ENCODE measurements at places on chromosomes 7 and 10. TPM values are rescaled to one million over a fixed set of nuclear protein-coding genes. Genes with fewer than 3 reads are reported as not detected.

C10orf143 gene
- total RNA-seq = 0.73 TPM

HK1 gene
- total RNA-seq = 95.0 TPM

VSTM4 gene
- 1.1 TPM for total RNA-seq

REPIN1 gene
- 80.1 TPM for total RNA-seq

- H3K4me1 ChIP-seq = no peaks in the 10 kb centered on the region
- no peaks in the 10 kb centered on the region for H3K36me3 ChIP-seq
- no peaks in the 10 kb centered on the region for H3K27me3 ChIP-seq
- DNase-seq = no peak
- H3K27ac ChIP-seq = no peak overlapping the region
Observed at GRCh38 chr7:36875794-36876193, 151.5 kb upstream of the AOAH start.

DNA sequence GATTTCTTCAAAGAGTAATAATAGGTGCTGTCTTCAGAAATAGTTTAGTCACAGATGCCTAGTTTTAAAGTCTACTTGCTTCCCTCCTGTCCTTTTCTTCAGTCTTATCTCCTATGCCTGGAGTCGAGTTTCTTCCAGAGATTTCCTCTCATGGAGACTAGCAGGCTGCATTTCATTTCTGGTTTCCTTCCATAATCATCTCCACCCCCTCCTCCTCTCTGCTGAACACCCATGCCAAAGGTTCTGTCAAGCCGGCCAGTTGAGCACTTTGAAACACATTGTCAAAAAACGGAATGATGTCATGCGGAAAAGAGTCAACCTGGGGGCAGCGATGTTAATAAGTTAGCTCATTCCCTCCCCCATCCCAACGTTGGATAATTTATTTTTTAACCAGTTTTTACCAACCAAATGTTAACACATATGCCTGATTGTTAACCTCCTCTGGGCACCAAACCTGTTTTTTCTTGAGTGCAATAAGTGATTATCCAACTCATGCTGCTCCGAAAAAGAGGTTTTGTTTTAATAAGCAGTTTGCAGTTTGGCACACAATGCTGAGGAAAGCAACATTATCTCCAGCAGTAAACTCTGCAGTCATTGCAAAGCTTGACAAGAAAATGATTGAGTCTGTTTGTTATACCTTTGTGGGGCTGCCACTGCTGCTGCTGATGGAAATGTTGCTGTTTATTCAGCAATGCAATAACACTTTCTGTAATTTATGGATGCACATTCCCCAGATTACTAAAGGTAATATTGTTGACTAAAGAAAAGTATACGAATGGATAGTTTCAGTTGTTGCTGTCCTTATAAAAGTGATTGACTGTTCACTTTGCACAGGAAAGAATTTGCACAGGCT, 161.6 kb downstream of the LRMDA start:
- H3K36me3 ChIP-seq = no peaks in the 10 kb centered on the region
- no peak overlapping the region for H3K27ac ChIP-seq
- H3K27me3 ChIP-seq = peaks cover 17% of the 10 kb centered on the region
- no peaks in the 10 kb centered on the region for H3K4me1 ChIP-seq
- no peak for DNase-seq
- H3K4me3 ChIP-seq = no peak overlapping the region

DNA sequence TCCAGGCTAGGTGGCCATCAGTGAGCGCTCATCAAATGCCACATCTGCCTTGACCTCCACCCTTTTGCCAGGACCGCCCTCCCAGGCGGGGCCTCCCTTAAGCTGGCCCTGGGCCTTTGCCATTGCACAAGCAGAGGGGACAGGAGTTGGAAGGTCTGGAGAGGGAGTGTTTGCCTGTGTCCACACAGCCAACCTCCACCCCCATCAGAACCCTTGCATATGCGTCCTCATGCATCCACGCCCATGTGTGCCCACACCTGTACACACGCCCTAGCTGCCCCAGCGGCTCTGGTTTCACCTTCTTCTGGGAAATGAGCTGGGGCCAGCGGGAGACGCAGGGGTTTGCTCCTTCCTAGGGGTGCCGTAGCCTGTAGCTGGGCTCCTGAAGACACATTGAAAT, 64.0 kb downstream of the NEURL1 start:
- no peaks in the 10 kb centered on the region for H3K36me3 ChIP-seq
- no peak for DNase-seq
- no peak overlapping the region for H3K4me3 ChIP-seq
- peaks cover 58% of the 10 kb centered on the region for H3K27me3 ChIP-seq
- no peak overlapping the region for H3K27ac ChIP-seq

- H3K27ac ChIP-seq = no peak overlapping the region
- H3K27me3 ChIP-seq = peaks cover 3% of the 10 kb centered on the region
- no peak for DNase-seq
- H3K36me3 ChIP-seq = no peaks in the 10 kb centered on the region
Observed at GRCh38 chr7:132359743-132360142, 216.5 kb downstream of the PLXNA4 start.

- no peak overlapping the region for H3K4me3 ChIP-seq
- peaks cover 5% of the 10 kb centered on the region for H3K27me3 ChIP-seq
- no peak overlapping the region for H3K27ac ChIP-seq
- H3K4me1 ChIP-seq = no peaks in the 10 kb centered on the region
- H3K36me3 ChIP-seq = no peaks in the 10 kb centered on the region
Observed at GRCh38 chr7:99170730-99171074, 26.8 kb upstream of the SMURF1 start.

GRCh38 chr7:1651891-1652290, 18.2 kb upstream of the ELFN1 start:
- H3K4me1 ChIP-seq = peaks cover 9% of the 10 kb centered on the region
- no peak overlapping the region for H3K27ac ChIP-seq
- peaks cover 12% of the 10 kb centered on the region for H3K27me3 ChIP-seq
- H3K36me3 ChIP-seq = no peaks in the 10 kb centered on the region
- DNase-seq = no peak

DNA sequence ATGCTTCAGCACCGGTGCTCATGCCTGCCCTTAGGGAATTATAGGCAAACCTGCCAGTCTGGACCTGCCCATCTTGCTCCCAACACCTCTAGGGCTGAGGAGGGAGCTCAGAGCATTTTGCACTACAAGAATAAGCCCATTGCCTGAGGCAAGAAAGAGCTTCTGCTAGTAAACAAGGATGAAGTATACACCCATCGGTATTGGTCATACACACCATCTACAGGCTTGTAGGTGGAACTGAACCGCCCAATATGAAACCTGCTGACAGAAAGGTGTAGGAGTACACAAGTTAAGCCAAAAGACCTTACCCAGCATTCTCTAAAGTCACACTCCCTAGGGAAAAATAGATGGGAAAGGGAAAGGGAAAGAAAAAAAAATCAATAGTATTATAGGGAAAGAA, 957.0 kb upstream of the LRRTM3 start:
- DNase-seq = no peak
- no peak overlapping the region for H3K27ac ChIP-seq
- no peaks in the 10 kb centered on the region for H3K4me1 ChIP-seq
